ENCODE measurements at places on chromosomes 2 and 18. TPM values are rescaled to one million over a fixed set of nuclear protein-coding genes. Genes with fewer than 3 reads are reported as not detected.

Gene ATG4B
- total RNA-seq = 61.8 TPM

Gene TMEM18
- total RNA-seq = 20.1 TPM

- no peak for DNase-seq
Measured at GRCh38 chr2:235255693-235256092, 238.2 kb upstream of the AGAP1 start.

DNA sequence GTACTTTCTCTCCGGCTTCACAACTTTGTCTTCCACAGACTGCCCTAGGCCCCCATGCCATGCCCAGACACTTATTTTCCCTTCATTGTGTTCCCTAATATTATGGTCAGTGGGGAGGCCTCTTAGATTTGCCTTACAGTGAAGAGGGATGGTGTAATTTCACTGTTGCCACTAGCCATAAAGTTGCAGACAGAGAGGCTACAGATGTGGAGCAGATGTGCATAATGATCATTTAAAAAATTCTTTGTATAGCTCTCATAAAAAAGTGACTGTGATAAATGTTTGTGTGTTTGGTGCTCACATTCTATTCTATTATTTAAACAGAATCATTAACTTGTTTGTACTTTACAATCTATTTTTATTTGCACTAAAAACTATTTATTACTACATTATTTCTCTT lies 67.5 kb upstream of the FN1 start:
- no peak for DNase-seq

DNA sequence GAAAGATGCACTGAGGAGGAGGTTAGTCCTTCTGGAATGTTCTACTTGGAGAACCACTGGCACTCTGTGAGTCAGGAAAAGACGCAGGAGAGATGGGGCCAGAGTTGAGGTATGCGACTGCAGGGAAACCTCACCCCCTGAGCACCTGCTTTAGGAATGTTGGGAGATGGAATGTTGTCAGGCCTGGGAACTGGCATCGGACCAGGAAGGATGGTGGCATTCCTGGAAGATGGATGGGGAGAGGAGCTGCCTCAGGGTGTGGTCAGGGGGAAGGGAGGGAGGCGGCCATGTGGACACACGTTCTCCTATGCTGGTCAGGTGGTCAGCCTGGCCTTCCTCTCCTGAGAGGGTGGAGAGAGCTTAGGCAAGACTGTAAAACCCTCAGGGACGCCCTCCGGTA lies 146.3 kb downstream of the CELF4 start:
- DNase-seq = no peak

GRCh38 chr2:88690591-88691338 lies 708 bp upstream of the RPIA start:
- DNase-seq = no peak
